Breast epithelium (tissue), 4 donors: ENCODE measurements at places on chromosomes 13 and 19. TPM values are rescaled to one million over a fixed set of nuclear protein-coding genes. Genes with fewer than 3 reads are reported as not detected.

DNA sequence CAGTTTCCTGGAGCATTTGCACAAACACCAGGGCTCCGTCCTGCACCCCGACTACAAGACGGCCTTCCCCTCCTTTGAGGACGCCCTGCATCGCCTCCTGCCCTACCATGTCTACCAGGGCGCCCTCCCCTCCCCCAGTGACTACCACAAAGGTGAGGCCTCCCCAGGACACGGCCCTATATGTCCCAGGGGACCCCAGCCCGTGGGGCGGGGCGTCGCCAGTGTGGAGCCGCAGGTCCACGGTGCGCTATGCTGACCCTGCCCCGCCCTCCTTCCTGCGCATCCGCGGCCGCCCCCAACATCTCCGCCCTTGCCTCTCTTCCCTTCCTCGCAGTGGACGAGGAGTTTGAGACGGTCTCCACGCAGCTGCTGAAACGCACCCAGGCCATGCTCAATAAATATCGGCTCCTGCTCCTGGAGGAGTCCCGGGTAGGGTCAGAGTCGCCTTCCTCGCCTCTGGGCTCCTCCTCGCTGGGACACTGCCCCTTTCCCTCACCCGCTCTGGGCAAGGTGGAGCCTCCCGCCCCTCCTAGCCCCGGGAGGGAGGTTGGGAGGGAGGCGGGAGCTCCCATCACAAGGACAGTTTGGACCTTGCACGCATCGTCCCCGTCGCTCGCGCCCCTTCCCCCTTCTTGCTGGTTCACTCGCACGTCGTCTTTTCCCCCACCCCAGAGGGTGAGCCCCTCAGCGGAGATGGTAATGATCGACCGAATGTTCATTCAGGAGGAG lies 14.4 kb upstream of the EHD2 start:
- no peak for DNase-seq

Gene SLC6A16
- total RNA-seq, result 2.7 TPM

GRCh38 chr13:73069206-73069805 lies 10.5 kb downstream of the KLF5 start:
- DNase-seq, result no peak

DNA sequence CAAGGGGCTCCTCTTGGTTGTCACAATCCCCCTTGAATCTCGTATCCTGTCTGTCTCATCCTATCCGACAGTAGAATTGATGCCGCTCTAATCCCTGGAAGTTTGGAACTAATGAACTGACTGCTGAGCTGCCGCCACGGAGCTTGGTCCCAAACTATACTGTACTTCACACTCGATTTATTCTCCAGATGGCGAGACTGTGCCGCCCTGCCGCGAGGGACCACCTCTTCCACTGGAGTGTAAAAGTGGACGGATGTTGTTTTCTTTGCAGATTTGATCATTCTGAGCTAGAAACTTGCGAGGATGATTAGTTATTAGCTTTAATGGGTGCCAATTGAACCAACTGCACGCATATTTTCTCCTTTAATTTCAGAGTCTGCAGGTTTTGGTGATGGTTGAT lies 117.2 kb downstream of the ZIC5 start:
- DNase-seq, result no peak

Gene NEK5
- total RNA-seq, result 0.16 TPM

DNA sequence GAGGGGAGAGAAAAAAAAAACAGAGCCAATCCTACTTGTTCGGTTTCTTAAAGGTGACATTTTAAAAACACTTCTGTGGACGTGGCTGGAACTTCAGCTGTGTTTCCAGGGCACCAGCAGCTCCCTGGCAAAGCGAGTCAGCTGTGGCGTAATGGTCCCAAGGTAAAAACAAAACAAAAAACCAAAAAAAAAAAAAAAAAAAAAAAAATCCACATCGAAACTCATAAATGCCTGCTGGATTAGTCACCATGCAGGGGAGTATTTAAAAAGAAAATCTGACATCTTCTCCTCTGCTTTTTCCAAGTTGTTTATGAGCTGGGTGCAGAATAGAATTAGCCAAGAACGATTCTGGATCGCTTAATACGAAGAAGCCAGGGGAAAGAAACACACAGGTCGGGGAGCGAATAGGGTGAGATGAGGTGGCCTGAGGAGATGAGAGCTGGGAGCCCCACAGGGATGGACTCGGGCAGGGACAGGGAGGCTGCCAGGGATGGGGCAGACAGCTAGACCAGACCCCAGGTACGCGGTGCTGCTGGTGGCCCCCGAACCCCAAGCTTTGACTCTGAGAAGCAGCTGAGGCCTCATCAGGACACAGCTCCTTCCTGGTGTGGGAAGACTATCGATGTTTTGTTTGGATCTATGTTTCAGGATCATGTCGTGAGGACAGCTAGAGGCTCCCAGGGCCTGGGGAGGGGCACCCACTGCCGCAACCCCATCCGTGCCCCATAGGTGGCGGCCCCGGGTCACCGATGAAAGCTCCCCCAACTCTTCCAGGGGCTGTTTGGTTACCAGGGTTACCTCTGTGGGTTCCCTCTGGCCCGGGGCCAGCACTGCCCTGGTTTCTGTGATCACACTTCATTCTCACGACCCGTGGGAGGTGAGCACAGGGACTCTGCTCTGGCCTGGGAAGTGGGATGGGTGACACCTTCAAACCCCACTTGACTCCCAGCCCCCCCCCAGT lies 3.1 kb upstream of the CTXN1 start:
- DNase-seq, result no peak
